Transverse colon (tissue), 4 donors: ENCODE measurements at places on chromosomes 6 and 20.

DNA sequence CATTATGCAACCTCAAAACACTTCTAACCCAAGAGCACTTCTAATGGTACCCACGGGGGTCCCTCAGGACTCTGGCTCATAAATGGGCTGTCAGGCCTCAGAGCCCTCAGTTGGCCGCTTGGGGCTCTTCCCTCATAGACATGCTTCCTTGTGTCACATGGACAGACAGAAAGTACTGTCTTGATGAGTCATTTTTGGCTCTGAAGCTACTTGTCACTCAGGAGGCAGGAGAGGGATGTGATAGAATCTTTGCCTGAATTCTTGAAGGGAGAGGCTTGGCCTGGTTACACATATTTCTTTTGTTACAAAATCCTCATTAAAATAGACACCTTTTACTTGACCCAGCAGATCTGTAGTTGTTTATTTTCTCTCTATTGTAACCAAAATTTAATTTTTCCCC lies 15.1 kb upstream of the EDN1 start:
- DNase-seq, result no peak

DNA sequence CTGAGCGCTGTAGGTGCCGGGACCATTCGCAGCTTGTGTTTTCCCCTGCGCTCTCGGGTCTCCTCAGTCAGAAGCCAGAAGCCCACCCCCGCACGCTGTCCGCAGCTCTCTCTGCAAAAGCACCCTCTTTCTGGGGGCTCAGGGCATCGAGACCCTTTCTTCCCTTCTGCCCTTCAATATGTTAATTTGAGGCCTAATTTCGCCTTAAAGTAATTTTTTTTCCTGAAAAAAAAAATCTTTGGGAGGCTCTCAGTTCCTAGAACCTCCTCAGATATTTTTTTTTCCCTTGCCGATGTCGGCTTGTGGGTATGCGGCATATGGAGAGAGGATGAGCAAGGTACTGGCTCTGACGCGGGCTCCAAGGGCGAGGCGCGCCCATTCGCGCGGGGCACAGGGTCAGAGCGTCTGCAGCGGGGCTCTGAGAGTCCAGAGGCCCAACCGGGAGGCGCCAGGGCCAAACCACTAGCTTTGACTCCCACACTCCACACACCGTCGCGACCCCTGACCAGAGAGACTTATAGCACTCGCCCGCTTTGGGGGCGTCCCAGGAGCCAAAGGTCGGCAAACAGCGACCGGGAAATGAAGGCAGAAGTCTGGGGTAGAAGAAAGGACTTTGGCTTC lies 893 bp downstream of the PRDM13 start:
- DNase-seq, result no peak

GRCh38 chr6:3900744-3901336 lies 51.7 kb downstream of the FAM50B start:
- no peak for DNase-seq

GRCh38 chr6:35237476-35237875 lies 22.1 kb upstream of the ZNF76 start:
- DNase-seq, result no peak

- DNase-seq, result no peak
These were observed 126.8 kb downstream of the SNX5 start for GRCh38 chr20:17841751-17842215.

GRCh38 chr6:2990248-2990931 lies 9.3 kb upstream of the NQO2 start:
- peak; percentile 38 for DNase-seq

DNA sequence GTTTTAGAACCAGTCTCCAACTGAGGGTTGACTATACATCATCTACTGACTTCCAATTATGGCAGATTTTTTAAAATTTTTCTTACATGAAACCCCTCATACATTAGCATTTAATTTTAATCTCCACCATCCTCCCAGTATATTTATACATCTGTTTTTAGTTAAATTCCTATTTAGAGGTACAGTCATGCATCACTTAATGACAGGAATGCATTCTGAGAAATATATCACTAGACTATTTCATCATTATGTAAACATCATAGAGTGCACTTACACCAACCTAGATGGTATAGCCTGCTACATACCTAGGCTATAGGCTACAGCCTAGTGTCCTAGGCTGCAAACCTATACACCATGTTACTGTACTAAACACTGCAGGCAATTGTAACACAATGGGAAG lies 316.7 kb upstream of the MARCKS start:
- no peak for DNase-seq

- DNase-seq, result no peak
These were observed 29.4 kb downstream of the PNLDC1 start for GRCh38 chr6:159829526-159829925.

GRCh38 chr6:100468016-100468622 lies 3.4 kb upstream of the SIM1 start:
- no peak for DNase-seq

GRCh38 chr6:44022296-44022661 lies 105.0 kb downstream of the MRPL14 start:
- no peak for DNase-seq

GRCh38 chr6:56101141-56101553 lies 146.2 kb downstream of the COL21A1 start:
- no peak for DNase-seq

GRCh38 chr6:85568411-85568810 lies 25.2 kb downstream of the SNX14 start:
- no peak for DNase-seq

DNA sequence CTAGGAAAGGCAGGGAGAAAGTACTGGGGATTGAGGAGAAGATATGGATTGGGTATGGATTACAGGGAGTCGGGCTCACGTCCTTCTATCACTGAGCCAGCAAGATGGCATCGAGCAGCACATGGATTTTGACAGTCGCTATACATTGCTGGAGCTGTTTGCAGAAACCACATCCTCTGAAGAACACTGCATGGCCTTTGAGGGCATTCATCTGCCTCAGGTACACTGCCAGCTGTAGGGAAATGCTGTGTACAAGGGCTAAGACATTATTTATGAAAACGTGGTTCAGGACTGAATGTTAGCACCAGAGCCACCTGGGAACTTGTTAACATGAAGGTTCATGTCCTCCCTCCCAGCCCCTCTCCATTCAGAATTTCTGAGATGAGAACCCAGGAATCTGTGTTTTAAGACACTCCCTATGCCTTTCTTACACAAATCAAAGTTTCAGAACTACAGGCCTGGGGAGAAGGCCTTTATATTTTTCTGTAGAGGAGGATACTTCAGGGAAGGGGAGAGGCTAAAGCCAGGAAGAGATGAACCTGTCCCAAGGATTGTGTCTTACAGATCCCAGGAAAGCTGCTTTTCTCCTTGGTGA lies 3.5 kb downstream of the CUL9 start:
- DNase-seq, result no peak

DNA sequence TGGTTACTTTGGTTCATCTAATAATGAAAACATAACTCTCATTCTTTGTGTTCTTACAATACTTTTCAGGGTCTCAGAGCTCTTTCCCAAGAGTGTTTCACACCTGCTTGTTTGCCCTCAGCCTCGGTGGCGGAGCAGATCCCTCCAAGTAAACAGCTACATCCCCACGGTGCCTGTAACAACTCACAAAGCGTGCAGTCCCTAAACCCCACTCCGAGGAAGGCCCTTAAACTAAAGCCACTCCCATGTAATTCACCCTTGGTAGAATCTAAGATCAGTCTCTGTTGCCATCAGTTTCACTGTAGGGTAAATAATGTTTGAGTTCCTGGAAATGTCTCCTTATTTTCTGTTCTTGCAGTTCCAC lies 101.1 kb downstream of the TFAP2A start:
- no peak for DNase-seq

DNA sequence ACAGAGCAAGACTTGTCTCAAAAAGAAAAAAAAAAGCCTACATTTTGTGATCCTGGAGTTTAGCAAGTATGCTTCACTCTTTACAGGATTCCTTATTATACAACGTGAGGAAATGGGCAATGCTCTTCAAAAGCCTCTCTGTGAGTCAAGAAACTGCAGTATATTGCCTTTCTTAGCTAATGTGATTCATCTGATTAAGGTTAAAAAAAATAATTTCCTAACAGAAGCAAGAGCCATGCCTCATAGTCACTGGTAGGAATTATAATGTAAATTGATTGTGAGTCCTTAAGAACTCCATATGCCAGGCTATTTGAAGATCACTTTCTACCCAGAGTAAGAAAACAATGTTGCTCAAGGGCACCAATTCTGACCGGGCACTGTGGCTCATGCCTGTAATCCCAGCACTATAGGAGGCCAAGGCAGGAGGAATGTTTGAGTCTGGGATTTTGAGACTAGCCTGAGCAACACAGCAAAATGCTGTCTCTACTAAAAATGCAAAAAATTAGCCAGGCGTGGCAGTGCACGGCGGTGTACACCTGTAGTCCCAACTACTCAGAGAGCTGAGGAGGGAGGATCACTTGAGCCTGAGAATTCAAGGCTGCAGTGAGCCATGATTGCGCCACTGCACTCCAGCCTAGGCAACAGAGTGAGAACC lies 43.3 kb downstream of the SLC26A8 start:
- DNase-seq, result no peak

GRCh38 chr20:24321973-24322372 lies 147.5 kb upstream of the SYNDIG1 start:
- DNase-seq, result no peak

GRCh38 chr6:15331629-15332251 lies 85.9 kb downstream of the JARID2 start:
- no peak for DNase-seq

- DNase-seq, result no peak
These were observed 7.0 kb downstream of the CEBPB start for GRCh38 chr20:50197463-50198179.

DNA sequence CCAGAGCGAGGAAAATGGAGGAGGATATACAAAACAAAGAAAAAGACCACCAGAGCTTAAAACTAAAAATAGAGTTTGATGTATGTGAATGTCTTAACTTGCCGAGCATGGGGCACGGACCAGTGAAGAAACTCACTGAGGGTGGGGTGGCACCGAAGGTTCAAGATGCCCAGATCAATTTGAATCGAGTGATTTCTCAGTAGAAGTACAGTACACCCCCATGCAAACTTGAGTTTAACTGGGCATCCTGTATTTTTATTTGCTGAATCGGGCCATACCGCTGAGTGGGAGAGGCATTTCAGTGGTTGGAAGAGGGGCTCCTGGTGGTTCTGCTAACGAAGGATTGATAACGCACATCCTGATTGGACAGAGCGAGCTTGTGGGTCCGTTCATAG lies 81.7 kb downstream of the ANKRD60 start:
- DNase-seq, result no peak

GRCh38 chr6:5712349-5713215 lies 294.1 kb downstream of the NRN1 start:
- DNase-seq, result peak; percentile 15

DNA sequence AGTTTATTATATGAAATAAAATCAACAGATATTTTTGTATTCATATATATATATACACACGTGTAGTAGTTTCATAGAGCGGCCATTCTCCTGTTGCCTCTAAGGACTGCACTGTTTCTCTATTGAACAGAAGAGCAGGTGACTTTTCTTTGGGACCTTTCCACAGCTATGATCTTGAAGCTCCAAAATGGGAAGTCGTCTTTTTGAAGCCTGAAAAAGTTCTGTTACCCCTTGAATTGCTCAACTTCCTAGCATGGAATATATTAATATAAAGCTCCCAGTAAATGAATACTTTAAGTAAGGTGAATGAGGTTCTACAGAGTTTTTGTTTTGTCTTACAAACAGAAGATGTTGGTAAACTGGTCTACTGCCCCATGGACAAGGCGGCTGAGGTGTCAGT lies 42.2 kb upstream of the ADTRP start:
- DNase-seq, result no peak
